Activated T-helper 1 cell treated with Interleukin-2 at 50 U/mL for 16 hours (primary cell): ENCODE measurements at places on chromosomes 1 and 21.

GRCh38 chr21:42463861-42464515 lies 32.0 kb downstream of the RSPH1 start:
- peak; percentile 56 for DNase-seq

DNA sequence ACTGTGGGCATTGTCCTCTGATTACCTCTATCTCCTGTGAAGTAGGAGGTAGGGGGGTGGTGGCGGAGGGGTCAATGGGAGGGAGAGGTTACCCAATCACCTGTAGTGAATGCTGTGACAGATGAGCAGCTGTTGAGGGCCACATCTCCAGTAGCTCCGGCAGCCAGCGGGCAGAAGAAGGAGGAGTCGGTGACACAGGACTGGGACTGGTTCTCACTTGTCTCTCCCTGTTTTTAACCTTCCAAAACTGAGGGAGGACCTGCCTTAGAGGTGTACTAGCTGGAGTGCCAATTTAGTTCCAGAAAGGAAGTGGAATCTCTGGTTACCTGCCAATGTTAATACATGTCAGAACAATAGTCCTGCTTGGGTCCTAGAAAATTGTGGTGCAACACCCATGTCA lies 56.2 kb upstream of the ENAH start:
- DNase-seq, result no peak

GRCh38 chr1:229691362-229691761 lies 65.3 kb downstream of the URB2 start:
- DNase-seq, result no peak

- no peak for DNase-seq
Observed at GRCh38 chr1:24051206-24051945, 60.6 kb downstream of the MYOM3 start.

DNA sequence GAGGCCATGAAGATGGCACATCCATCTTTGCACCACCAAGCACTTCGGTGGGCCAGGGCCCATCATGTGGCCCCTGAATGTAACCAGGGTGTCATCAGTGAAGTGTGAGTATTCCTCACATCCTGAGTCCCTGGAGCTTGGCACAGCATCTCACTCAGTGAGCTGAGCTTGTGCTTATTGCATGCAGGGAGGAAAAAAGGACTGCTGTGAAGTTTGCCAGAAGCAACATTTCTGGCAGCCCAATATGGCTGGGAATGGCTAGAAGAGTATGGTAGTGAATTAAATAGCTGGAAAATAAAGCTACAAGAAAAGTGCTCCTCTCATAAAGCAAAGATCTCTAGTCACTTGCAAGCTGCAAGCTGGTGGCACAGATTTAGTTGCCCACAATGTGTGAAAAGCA lies 109.3 kb downstream of the TNFSF18 start:
- no peak for DNase-seq

- no peak for DNase-seq
Observed at GRCh38 chr1:3504151-3504821, 49.8 kb downstream of the ARHGEF16 start.

DNA sequence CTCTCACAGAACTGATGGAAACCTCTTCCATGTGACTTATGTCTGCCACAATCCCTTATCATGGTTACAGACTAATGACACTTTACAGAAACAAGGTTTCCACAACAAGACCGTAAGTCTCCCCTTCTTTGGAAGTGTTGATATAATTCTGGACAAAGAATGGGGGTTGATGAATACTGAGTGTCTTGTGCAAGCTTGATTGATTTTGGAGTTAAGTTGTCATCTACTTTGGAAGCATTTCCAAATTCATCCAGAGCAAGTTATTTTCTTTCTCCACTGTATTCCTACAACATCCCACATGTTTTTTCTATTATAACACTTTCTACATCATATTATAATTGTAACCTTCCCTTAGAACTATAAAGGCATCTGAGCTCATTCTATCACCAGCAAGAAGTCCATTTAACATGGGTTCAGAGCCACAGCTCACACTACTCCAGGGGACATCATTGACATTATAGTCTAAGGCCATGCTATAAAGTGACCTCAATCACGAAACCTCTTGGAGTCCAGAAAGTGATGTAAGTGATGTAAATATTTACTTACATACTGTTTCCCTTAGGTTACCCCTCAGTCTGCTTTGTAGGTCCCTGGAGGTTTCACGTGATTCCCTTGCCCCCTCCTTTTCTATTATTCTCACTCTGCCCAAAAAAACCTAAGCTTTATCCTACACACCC lies 125.7 kb upstream of the PBX1 start:
- DNase-seq, result no peak

DNA sequence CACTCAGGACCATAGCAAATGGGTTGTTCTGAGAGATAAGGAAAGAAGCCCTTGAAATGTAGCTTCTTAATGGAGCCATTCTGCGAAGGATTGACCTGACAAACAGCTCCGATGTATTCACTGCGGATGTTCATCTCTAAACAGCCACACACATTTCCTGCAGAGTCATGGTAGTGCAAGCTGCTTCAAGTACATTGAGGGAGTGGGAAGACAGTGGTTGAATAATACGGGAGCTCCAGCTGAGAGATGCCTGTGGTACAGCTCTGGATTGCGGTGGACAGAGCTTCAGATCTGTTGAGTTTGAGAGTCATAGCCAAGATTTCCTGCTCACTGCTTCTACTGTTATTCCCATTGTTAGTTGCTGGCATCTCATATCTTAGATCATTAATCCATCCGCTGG lies 86.6 kb downstream of the ZBTB18 start:
- DNase-seq, result no peak

GRCh38 chr1:29650476-29650875 lies 414.2 kb downstream of the PTPRU start:
- DNase-seq, result no peak

DNA sequence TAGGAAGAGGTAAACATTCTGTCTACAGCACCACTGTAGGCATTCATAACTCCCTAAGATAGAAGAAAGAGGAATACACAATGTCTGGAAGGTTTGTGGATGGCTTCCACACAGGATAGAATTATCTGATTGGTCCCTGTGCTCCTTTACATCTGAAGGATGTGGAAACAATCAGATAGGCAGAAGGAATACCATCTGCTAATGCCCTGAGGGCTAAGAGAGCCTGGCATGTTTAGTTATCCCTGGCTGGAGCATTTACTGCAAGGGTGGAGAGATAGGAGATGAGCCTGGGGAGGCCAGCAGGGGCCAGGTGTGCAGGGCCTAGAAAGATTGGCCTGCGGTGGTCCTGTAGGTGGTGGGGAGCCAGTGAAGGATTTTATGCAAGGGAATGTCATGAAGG lies 8.6 kb upstream of the ACBD3 start:
- no peak for DNase-seq

GRCh38 chr1:245500546-245500945 lies 345.8 kb downstream of the KIF26B start:
- no peak for DNase-seq

DNA sequence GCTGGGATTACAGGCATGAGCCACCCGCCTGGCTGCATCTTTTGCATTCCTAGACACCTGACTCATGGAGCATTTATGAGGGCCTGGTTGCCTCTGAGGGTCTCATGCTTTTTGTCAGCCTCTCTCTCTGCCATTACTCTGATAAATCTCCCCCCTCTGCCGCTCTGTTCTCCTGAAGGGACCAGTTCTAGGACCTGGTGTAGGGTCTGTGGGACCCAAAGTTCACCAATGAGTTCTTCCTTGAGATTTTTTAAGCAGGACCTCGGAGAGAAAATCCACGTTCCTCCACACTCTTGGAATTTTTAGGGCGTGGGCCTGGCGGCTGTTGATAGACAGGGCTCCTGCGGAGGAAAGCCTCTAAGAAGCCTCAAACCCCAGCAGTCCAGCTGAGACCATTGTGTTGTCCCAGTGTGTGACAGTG lies 91.9 kb upstream of the ERRFI1 start:
- DNase-seq, result no peak

DNA sequence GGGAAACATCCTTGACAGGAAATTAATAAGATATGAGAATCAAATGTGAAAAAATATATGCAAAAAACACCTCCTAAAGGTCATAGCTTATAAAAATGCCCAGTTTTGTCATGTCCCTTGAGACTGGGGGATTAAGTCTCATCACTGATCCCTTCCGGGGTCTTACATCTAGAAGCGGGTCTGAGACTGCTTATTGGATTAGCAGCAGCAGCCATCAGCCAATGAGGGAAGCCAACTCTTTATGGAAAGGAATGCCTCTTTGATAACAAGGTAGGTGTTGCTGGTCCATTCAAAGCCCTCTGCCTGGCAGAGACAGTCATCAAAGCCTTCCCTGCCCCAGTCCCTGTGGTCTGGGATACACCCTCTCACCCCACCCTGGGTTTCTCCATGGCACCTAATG lies 3.9 kb upstream of the CACNA1S start:
- DNase-seq, result no peak

DNA sequence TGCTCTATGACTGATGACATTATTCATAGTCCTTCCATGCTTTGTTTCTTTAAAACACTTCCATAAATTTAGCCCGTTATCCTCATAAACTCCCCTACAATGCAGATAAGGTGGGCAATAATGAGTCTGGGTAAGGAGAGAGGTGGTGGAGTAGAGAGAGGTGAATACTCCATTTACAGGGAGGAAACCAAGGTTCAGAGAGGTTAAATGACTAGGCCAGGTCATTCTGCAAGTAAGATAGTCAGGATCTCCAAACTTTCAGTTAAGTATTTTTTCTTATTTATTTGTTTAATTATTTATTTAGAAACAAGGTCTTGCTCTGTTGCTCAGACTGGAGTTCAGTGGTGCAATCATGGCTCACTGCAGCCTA lies 26.1 kb downstream of the PAFAH2 start:
- no peak for DNase-seq

- no peak for DNase-seq
Observed at GRCh38 chr1:8752921-8753713, 64.3 kb downstream of the RERE start.

GRCh38 chr1:35894183-35894582 lies 11.2 kb downstream of the AGO1 start:
- DNase-seq, result no peak

DNA sequence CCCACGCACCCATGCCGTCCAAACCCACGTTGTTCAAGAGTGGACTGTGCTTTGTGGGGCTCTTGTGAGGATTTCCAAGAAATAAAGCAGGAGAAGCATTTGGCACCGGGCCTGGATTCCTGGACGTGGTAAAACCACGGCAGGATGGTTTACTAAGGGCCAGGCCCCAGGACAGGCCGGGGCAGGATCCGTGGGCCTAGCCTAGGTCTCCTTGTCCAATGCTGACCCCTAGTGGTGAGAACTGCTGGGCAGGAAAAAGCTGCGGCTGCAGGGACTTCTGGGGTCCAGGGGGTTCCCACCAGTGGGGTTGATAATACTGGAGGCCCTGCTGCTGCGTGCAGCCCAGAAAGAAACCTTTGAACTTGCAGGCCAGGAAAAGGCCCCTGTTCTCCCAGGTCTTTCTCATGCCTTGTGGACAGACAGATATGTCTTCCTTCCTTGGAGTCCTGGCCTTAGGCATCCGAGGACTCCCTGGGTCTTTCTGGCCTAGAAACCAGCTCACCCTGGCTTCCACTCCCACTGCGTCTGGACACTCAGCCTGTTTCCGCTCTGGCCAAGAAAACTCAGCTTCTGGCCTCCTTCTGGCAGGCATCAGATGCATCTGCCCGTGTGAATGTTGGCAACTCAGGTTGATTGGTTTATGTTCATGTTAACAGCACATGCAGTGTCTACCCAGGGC lies 106.9 kb upstream of the TMEM51 start:
- no peak for DNase-seq

DNA sequence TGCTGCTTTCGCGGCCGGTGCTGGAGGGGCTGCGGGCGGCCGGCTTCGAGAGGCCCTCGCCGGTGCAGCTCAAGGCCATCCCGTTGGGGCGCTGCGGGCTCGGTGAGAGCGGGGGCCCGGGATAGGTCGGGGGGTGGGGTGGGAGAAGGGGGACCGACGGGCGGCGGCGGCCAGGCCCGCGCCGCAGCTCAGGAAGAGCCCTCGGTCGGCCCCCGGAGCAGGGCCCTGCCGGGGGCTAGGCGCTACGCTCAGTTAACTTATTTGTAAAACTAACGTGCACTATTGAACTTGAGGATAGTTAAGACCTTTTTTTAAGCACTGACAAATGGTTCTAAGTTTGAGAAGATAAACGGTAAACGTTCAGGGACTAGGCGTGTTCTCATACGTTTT lies 418 bp downstream of the DDX20 start:
- DNase-seq, result no peak

DNA sequence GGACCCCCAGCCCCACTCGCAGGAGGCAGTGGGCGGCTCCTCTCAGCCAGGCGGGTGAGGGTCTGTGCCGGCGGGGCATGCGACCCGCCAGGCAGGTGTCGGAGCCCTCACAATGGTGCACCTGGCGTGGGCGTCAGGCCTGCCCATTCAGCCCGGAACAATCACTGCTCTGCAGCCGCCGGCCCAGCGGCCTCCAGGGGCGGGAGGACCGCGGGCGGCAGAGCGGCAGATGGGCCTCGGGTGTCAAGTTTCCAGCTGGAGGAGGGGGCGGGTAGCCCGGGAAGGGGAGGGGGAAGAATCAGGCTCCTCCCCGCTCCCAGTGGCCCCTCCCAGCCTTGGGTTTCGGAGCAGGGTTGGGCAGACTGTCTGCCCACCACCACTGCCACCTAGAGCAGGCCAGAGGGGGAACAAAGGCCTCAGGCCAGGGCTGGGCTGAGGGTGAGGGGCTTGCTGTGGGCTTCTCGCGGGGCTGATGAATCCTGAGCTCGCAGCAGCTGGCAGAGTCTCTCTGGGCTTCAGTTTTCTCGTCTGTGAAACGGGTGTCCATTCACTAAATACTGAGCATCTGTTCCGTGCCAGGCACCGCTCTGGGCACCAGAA lies 39.5 kb upstream of the CASZ1 start:
- no peak for DNase-seq

GRCh38 chr1:173405834-173406233 lies 71.3 kb upstream of the PRDX6 start:
- no peak for DNase-seq

DNA sequence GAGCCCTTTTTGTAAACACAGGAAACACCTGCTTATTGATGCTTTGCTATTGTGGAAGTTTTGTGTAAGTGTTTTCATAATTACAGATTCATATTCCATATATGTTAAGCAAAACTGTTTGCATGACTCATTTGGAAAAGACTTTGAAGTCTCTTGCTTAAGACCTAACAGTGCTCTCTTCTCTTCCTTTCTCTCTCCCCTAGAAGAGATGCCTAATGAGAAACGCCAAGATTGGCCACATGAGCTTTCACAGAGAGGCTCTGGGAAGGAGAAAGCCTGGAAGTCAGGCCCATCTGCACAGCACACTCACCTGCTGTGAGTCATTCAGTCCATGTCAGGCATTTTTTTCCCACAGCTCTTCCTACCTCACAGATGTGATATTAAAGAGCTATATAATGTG lies 101.6 kb upstream of the PALMD start:
- DNase-seq, result no peak
